ENCODE measurements at places on chromosomes 13 and 19.

DNA sequence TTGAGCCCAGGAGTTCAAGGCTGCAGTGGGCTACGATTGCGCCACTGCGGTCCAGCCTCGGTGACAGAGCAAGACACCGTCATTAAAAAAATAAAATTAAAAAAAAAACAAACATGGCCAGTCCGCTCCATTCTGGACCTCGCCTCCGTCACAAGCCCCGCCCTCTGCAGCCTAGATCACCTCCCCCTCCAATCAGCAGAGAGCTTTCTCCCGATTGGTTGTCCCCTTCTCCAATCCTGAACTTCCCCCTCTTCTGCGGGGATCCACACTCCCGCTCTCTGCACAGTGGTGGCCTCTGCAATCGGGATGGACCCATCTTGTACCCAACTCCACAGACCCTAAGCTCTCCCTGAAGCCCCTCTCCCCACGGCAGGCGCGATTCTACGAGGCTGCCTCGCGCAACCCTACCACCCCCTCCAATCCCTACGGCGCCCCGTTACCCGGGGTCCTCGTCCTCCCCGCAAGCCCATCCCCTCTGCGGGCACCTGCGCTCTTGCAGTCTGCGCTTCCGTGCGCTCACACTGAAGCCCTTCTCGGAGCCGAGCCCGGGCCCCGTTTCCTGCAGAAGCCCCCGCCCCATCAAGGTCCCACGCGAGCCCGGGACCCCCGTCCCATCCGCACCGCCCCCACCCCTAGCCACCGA, 540 bp downstream of the TMEM160 start:
- peak; percentile 85 for DNase-seq

DNA sequence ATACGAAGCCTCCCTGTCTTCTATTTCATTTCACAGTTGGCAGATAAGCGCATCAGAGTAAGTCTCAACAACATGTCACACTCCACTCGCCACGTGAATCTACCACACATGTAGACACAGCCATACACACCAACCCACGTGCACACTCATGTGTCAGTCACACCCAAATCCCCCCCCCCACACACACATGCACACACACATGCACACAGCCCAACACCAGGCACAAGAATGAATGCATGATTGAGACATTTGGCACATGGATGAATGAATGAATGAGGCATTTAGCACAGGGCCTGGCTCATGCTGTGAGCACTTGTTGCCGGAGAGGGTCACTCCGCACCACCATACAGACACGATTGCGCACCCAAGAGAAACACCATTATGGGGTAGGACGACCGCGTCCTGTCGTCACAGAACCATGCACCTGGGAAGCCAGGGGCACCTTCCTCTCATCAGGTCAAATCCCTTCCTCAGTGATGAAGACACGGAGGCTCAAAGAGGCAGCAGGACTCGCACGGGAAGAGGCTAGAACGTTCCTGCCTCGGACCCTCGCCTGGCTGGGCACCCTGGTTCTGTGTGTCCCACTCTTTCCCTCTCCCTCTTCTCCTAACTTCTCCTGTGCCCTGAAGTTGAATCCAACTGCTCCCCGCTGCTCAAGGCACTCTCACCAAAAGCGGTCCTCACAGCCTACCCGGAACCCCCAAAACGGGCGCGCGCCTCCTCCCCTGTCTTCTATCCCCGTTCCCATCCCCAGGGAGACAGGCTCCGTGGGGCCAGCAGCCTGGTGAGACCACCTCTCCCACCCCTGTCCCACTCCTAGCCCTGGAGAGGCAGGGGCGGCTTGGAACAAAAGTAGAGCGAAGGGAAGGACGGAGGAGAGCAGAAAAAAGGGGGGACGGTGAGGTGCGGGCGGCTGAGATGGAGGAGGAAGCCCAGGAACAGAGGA, 1.3 kb downstream of the MEIS3 start:
- DNase-seq = no peak

- no peak for DNase-seq
Observed at GRCh38 chr13:42123600-42123999, 75.2 kb downstream of the DGKH start.

- peak; percentile 44 for DNase-seq
Observed at GRCh38 chr19:35253316-35254286, 4.8 kb downstream of the LSR start.

DNA sequence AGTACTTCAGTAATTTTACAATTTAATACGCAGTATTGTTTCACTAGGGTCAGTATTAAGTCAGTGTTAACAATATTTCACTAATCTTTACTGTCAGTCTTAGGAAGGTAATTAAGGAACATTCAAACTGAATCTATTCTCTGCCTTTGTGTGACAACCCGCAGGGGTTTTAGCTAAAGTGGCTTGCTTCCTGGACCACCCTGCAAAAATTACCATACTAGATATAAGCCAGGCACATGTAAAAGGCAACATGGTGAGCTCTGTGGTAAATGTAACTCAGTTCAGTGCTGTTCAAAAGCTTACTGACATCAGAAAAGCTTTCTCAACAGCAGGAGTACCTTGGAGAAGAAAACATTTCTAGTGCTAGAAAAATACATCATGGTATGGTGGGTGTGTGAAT, 116.7 kb downstream of the FREM2 start:
- DNase-seq = no peak

GRCh38 chr13:100130092-100130491, 41.2 kb downstream of the PCCA start:
- no peak for DNase-seq

DNA sequence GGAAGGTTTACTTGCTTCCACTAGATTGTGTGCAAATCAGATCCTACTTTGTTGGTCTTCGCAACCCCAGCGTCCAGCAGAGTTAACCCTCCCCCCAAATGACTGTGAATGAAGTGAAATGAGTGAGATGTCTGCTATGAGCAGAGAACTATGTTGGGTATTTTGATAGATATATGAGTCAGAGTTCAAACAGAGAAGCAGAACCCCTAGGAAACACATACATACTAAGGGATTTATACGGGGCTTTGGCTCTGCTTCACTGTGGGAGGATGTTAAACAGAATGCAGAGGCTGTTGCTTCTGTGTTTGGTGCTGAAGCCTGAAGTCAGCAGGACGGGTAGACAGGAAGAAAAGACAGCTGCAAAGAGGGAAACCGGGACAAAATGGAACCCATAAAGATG, 197.0 kb downstream of the MZT1 start:
- no peak for DNase-seq

GRCh38 chr19:45446295-45446694, 21.5 kb upstream of the FOSB start:
- peak; percentile 65 for DNase-seq

Measured in CD8-positive, alpha-beta T cell (primary cell).